ENCODE measurements at places on chromosomes 12 and 14. TPM values are rescaled to one million over a fixed set of nuclear protein-coding genes. Genes with fewer than 3 reads are reported as not detected.
A peak's percentile ranks its signal among the peaks of the same experiment; 100 is the strongest.

The WSCD2 gene
- 0.85 TPM for polyA plus RNA-seq

The GZMB gene
- polyA plus RNA-seq = 1.6 TPM

The SYT10 gene
- 0.03 TPM for polyA plus RNA-seq

The DPPA3 gene
- polyA plus RNA-seq = not detected

The CACNA2D4 gene
- 2.4 TPM for polyA plus RNA-seq

The ENDOU gene
- 0.26 TPM for polyA plus RNA-seq

The GPRC5A gene
- 8.8 TPM for polyA plus RNA-seq

The SLC25A47 gene
- polyA plus RNA-seq = not detected

The ACOT6 gene
- not detected for polyA plus RNA-seq

- DNase-seq = peak; percentile 43
These were observed 258.4 kb downstream of the CACNA1C start for GRCh38 chr12:2311020-2311778.

- DNase-seq = no peak
These were observed 16.8 kb upstream of the ITPK1 start for GRCh38 chr14:93132472-93133065.

GRCh38 chr12:42469355-42470175 is 120.0 kb downstream of the PRICKLE1 start:
- no peak for DNase-seq

DNA sequence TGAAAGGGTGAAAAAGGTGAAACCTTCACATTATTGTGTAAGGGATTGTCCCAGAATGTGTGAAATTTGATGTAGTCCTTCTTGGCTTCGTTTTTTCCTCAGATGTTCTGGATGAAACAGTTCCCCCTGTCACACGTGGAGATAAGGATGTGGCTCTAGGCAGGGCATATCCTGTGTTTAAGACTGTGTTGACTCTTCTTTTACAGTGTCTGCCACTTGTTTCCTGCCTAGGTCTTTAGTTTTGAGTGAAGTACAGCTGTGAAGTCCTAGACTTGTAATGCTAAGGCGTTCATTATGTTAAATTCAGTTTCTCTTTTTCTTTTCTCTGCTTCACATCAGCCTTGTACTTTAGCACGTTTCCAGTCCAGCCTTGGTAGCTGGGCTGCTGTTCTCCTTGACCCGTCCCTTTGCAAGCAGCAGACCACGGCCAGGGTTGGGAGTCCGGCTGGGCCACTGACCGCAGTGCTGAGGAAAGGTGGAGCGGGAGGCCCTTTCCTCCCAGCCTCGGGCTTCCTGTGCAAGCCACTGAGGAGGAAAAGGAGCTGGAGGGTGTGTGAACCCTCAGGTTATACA is 59.1 kb downstream of the RASSF3 start:
- DNase-seq = no peak

DNA sequence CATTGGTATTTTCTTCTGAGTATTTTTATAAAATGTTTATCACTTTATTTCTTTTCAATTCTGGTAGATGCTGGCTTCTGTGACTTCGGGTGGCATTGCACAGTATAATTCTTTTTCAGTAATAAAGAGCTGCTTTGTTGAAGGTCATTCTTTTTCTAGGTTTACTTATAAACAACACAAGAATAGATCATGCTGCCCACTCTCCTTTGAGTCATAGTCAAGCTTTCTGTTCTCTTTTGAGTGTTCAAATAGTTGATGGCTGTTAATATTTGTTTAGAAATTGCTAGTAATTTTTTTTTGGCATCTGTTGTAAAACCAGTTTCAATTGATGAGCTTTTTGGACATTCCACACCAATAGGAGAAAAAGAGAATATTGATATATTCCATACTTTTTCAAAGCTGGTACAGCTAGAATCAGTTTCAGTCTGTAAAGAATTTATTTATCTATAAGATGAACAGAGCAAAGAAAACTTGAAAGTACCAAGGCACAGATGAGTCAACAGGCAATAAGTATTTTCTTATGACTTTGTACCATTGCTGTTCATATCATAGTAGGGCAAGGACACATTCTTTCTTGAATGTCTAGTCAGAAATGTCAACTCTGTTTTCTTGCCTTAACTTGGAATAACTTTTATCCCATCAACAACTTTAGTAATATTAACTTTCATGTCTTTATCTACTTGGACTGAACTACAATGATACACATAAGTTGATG is 513.0 kb upstream of the SEL1L start:
- no peak for DNase-seq

DNA sequence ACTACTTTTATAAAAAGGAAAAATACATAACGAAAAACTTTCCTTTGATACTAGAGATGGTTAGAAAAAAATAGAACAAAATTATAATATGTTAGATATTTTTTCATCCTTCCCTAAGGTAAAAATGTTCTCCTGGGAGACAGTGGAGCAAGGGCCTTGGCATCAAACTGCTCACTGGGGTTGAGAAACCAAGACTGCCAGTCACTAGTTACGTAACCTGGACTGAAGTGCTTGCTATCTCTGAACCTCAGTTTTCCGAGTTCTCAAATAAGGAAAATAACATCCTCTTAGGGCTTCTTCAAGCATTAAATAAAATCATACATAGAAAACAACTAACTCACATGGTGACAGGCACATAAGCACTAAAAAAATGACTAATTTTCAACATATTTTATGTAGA is 48.2 kb upstream of the FRMD6 start:
- no peak for DNase-seq

DNA sequence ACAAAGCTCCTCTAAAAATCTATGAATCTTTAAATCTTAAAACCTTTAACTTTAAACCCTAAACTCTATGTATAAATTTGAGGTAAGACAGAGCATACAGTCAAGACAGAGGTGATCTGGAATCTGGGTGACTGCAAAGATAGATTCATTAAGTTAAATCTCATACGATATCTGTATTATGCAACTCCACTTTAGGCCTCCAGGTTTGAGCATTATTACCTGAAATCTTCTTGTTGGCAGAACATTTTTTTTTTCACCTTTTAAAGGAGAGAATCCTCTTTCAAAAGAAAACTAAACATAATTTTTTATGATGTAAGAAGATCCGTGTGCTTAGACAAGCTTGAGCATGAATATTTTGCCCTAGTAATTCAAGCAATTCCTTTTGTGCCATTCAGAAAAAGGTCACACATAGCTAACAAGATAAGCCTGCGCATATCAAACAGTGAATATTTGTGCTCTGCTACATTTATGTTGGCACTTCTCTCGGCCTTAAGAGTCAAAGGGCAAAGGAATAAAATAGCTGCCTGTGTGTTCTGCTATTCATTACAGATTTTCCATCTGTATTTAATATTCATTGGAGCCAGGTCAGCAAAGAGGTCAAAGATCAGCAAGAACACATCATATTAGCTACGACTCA is 163.3 kb downstream of the TMTC3 start:
- DNase-seq = no peak

- DNase-seq = no peak
These were observed 34.4 kb upstream of the EGLN3 start for GRCh38 chr14:33985242-33985641.

DNA sequence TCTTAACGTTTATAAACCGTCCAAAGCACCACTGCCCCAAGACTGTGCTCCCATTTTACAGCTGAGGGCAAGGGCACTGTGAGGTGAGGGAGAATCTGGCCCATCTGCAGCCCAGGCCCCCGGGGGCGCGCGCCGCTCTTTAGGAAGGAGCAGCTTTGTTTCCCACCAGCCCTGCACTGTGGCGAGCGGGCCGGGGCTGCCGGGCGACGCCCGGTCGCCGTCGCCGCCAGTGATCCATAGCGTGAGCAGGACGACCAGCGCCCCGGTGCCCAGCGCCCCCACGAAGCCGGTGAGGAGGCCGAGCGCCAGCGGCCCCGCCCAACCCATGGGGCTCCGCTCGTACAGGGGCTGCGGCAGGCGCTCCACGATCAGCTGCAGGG is 34.6 kb downstream of the FIGNL2 start:
- no peak for DNase-seq

DNA sequence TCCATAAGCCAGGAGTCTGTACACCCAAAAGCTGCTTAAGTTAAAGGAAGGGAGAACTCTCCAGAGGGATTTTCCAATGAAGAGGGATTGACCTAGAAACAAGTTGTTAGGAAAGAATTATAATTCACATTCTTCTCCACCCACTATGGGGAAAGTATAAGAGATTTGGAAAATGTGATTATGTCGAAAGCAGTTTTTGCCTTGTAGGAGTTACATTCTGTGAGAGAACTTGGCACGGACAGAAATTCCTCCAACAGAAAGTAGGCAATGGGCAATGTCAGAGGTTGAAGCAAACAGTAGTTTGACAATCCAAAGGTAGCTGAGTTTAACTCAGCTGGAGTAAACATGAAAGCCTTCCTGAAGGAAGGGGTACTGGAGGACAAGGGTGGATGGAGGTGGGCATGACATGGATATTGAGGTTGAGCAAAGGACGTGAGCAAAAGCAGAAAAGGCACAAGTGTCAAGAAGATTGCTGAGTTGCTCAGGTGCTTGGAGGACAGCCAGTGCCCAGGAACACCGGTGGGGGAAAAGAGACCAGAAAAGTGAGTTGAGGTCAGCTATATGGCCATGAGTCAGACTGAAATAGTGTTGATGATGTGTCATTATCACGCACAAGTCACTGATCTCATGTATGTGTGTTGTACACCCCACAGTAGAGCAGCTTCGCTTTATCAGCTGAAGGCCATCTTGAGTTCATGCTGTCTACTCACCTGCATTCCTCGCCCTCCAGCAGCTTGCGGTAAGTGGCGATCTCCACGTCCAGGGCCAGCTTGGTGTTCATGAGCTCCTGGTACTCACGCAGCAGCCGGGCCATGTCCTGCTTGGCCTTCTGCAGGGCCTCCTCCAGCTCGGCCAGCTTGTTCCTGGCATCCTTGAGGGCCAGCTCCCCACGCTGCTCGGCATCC is 4.0 kb downstream of the KRT5 start:
- DNase-seq = no peak

DNA sequence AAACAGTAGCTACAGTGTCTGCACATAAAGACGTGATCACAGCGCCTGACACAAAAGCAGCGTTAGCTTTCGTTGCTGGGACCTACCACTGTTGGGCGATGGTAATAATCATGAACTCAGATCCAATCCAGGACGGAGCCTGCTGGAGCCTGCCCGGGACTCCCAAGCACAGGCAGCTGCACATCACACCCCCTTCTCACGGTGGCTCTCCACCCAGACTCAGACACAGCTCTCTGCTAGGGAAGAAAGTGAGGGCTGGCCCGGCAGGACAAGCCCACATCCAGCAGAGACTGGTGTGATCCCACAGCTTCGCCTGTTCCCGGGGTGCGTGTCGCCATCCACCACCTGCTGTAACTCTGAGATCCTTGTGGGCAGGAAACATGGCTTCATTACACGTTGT is 49.9 kb upstream of the FOXN3 start:
- no peak for DNase-seq

GRCh38 chr14:77033622-77034589 is 5.4 kb upstream of the IRF2BPL start:
- DNase-seq = peak; percentile 83

DNA sequence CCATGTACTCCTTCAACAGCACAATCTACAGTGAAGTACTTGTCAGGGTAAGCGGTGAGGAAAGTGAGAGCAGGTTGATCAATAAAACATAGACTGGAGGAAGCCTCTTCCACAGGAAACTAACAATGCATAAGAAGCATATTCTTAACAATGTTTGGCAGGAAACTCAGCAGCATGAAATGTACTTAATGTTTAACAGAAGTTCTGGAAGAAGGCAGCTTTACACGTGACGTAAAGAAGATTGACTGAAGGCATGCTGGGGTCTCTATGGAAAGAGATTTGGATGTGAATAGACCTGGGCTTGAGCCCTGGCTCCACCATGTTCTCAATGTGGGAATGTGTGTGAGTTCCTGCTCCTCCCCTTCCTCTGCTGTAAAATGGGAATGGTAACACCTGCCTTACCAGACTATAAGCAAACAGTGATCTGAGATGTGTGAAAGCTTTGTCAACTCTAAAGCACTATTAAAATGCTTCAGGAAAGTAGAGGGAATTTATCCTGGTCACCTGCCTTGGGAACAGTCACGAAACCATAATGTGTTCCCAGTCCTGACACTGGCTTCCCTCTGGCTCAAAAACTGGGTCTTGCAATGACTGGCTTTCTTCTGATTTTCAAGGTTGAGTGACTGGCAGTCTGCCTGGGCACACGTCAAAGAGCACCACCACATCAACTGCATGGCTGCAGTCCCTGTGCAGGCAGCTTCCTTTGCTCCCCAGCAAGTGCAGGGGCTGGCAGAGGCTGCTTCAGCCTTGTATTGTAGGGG is 384.6 kb downstream of the APAF1 start:
- DNase-seq = no peak

- no peak for DNase-seq
These were observed 44.0 kb downstream of the C12orf50 start for GRCh38 chr12:87985069-87985675.

DNA sequence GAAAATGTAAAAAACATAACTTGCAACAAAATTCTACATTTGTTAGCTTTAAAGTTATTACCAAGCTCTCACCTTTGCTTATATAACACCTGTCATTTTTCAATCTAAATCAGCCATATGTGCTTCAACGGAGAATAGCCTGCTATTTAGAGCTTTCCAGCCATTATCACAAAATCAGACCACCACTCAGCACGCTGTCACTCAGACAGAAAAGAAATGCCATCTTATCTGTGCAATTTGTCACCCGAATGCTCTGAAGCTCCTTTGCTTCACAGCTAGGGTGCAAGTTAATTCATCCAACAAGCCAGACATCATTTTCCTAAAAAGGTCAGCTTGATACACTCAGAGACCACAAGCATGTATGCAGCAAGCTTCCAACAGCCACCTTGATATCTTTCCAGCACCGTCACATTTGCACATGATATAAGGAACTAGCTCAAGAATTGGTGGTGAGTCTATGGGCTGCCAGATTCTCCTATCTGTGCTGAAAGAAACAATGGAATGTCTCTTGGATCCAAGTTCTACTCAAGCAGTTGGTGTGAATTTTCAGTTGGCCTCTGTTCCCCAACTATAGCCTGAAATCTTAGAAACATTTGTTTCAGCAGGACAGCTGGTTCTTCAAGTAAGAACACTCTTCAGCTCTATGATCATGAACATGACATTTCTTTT is 20.0 kb upstream of the IFNG-AS1 start:
- no peak for DNase-seq

- no peak for DNase-seq
These were observed 67.5 kb upstream of the PRIMA1 start for GRCh38 chr14:93855737-93856136.

- DNase-seq = no peak
These were observed 22.0 kb downstream of the TTC9 start for GRCh38 chr14:70663707-70664179.

- no peak for DNase-seq
These were observed 11.6 kb downstream of the CIPC start for GRCh38 chr14:77109656-77110055.

- no peak for DNase-seq
These were observed 19.8 kb upstream of the SCARB1 start for GRCh38 chr12:124883263-124884130.

DNA sequence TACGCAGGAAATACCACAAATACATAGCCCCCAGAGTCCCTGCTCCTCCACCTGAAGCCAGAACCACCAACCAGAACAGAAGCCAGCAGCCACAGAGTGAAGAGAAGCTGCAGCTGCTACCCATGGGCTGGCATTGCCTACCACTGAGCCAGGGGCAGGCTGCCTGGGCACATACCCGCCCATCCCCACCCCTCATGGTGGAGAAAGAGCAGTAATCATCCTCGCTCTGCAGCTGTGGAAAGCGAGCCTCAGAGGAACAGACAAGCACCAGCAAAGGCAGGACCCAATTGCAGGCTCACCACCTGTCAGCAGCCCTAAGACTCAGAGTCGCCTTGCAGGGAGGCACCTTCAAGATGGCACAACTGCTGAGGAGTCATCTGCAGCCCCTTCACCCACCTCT is 11.2 kb upstream of the CD9 start:
- no peak for DNase-seq

GRCh38 chr14:105411017-105411941 is 8.3 kb upstream of the MTA1 start:
- no peak for DNase-seq

GRCh38 chr12:123972457-123973401 is at the start of the genes CCDC92 and ZNF664:
TSS of gene CCDC92 (minus strand) at chr12:123972831. CDS start at chr12:123944305, 28,526 bp downstream.
TSS of gene ZNF664 (plus strand) at chr12:123973215. CDS start at chr12:124012145, 38,930 bp downstream.
- DNase-seq = peak; percentile 96

Data from right lung (tissue), 10 donors.